Foreskin fibroblast (primary cell): ENCODE measurements at places on chromosomes 1 and 21.
A peak's percentile ranks its signal among the peaks of the same experiment; 100 is the strongest.

DNA sequence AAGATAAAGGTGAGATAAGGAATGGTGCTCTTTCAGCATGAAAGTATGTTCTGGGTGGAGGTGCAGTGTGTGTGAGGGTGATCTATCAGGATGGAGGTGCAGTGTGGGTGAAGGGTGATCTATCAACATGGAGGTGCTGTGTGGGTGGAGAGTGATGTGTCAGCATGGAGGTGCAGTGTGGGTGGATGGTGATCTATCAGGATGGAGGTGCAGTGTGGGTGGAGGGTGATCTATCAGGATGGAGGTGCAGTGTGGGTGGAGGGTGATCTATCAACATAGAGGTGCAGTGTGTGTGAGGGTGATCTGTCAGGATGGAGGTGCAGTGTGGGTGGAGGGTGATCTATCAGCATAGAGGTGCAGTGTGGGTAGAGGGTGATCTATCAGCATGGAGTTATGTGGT, 12.3 kb upstream of the MAP10 start:
- no peak for DNase-seq

DNA sequence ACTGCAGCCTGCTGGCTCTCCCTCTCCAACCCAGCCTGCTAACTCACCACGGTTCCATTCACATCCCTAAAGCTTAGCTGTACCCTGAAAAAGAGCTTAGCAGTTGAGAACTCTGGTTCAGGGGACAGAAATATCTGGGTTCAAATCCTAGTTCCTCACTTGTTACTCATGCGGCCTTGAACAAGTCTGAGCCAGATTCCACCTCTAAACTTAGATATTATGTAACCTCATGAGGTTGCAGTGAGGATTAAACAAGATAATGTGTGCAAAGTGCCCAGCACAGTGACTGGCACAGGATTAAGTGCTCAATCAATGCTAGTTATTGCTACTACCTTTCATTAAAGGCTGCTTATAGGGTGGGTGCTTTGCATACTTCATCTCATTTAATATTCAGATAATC, 41.3 kb upstream of the DHCR24 start:
- no peak for DNase-seq

DNA sequence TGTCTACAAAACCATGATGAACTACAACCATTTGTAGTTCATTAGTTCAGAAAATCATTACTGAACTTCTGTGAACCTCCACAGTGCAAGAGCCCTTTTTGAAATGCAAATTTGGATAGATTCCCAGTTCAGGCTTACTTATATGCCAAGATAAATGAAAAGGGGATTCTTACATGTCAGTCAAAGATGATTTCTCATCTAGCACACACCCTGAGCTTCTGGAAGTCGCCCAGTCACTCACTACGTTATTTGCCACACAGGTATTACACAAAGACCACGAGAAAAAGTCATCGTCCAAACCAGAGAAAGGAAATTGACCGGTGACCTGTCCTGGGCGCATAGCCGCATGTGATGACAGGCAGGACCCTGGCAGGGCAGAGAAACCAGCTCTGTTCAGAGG, 41.8 kb downstream of the ETS2 start:
- no peak for DNase-seq

DNA sequence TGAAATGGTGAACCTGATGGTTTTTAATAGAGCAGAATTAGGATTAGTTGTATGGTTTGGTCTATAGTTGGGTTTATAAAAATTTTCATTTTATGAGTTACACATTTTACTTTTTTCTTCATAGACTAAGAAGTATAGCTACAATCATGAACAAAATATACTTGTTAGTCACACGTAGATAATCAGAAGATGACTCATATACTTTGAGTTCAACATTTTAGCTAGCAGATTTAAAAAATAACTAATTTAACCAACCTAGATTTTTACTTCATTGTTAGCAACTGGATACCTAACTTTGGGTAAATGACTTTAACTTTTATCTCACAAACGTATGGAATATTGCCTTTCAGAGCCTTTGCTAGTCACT, 27.9 kb downstream of the MORC3 start:
- DNase-seq: peak; percentile 24

GRCh38 chr21:35616090-35616489, 444.2 kb downstream of the SETD4 start:
- DNase-seq: peak; percentile 78
